Activated CD4-positive, alpha-beta T cell treated with anti-CD3 and anti-CD28 coated beads for 1 hour (primary cell): ENCODE measurements at places on chromosomes 1 and 21.

DNA sequence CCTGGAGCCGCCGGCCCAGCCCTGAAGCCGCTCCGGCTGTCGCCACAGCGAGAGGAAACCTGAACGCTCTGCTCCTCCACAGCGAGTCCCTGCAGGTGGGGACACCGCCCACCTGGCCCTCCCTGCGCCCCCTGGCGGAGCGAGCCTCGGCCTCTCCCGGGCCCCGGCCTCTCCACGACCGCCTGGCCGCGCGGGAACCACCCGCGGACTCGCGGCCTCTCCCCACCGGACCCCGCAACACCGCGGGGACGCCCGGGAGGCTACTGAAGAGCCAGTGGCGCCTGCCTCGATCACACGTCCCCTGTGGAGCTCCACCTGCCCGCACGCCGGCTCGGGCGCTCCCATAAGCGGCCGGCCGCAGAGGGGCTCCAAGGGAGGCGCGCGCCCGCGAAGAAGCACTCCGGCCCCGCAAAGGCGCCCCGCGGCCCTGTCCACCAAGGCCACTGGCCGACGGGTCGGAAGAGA, 109.6 kb downstream of the KCNN3 start:
- DNase-seq = peak; percentile 79

- no peak for DNase-seq
Observed at GRCh38 chr1:150237746-150238145, 1.8 kb upstream of the ANP32E start.

DNA sequence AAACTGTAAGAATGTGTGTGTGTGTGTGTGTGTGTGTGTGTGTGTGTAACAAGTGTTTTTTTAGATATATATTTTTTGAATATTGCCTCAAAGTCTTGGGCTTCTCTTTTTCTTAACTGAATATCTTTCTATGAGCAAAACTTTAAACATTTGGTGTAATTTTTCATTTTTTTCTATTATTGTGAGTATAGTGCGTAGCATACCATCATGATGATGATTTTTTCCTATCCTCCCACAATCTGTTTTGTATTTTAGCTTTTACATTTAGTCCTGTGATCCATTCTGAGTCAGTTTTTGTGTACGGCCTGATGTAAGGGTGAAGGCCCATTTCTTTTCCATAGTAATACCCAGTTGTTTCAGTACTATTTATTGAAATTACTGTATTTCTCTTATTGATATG, 680.6 kb downstream of the TTLL7 start:
- no peak for DNase-seq

DNA sequence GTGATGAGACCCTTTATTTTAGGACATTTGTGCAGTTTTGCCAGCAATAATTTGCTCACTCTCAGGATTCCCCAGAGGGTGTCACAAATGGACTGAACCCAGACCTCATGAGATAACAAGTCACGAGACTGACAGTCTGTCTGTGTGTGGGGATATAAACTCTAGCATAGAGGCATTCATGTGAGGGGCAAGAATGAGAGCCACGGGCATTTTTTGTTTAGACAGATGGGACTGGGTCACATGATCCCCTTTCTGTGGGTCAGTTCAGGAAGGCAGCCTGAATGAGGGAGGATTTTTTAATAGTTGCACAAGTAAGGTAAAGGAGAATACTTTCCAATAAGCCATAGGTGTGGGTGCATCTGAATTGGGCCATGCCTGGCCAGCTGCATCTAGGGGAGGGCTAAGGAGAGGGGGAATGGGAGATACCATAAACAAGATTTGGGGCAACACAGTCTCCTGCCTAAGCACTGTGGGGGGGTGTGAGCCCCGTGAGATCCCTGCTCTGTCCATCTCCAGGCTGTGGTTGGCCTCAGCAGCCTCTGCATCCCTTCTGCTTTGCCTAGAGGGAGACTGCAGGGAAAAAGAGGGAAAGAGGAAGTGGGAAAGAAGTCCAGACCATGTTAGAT, 66.6 kb downstream of the NAV1 start:
- DNase-seq = no peak

DNA sequence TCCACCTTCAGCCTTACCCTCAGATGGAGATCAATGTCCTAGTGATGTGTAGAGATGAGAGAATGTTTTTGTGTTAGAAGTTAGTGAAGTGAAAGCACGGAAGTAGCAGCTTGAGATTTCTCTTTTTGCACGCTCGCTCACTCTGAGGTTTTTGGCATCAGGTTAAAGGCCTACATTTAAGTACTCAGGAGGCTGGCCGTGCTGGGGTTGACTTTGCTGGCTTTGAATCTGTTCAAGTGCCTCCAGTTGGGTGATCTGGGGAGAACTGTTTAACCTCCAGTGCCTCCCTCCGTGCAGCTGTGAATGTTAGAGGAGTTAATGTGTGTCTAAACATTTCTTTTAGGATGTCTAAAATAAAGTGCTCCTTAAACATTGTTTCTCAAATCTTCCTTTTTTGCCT, 13.9 kb downstream of the PHGDH start:
- no peak for DNase-seq

GRCh38 chr21:36337099-36337509, 17.1 kb downstream of the MORC3 start:
- DNase-seq = no peak

- no peak for DNase-seq
Observed at GRCh38 chr1:156284757-156285156, 632 bp downstream of the TMEM79 start.

GRCh38 chr21:38433471-38433870, 64.8 kb downstream of the ERG start:
- DNase-seq = no peak
